ENCODE measurements at places on chromosomes 3 and 15.

DNA sequence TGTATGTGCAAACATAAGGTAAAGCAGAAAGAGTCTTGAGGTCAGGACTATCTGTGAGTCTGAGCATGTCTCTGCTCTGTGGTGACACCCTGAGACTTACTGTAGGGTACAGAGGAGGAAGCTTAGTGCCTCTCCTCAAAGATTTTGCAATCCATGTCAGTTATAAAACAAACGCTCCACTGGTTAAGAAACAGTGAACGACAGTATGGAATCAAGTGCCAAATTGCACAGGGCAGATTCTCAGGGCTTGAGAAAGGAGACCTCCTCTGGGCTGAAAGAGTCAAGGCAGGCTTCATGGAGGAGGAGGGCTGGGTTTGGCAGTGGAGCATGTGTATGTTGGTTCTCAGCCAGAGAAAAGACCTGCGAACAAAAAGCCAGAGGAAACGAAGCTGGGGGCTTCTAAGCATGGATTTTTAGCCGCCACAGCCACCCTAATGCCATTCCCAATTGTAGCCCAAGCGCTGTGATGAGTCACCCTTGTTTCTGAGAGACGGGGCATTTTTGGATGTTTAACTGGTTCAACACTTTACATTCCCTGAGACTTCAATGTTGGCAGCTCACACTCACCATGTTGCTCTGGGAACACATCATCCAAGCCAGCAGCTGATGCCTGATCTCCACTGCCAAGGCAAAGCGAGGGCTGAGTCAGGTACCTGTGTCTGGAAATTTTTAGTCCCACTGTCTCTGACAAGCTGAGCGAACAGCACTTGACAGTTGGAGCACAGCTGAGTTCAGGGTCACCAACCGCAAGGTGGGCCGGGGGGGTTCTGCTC is 3.4 kb upstream of the DGKG start:
- DNase-seq: peak; percentile 83

GRCh38 chr15:51623386-51623938 is 891 bp upstream of the DMXL2 start:
- DNase-seq: no peak

DNA sequence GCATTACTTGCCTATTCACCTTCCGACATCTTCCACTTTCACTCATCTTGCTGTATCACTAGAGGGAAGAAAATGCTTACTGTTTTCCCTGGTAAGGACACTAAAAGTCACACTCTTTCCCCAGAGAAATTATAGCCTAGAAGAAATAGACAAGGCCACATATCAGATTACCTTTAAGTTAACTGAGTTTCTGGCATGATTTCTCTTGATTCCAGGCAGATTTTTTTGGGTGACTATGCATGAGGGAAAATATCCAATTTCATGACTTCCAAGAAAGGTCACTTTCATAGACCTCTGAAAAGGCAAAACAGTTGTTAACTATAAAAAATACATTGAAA is 30.3 kb downstream of the TCF12 start:
- no peak for DNase-seq

- no peak for DNase-seq
Observed at GRCh38 chr3:174541708-174542315, 317.3 kb upstream of the NAALADL2 start.

- no peak for DNase-seq
Observed at GRCh38 chr15:94745371-94745770, 514.0 kb downstream of the MCTP2 start.

DNA sequence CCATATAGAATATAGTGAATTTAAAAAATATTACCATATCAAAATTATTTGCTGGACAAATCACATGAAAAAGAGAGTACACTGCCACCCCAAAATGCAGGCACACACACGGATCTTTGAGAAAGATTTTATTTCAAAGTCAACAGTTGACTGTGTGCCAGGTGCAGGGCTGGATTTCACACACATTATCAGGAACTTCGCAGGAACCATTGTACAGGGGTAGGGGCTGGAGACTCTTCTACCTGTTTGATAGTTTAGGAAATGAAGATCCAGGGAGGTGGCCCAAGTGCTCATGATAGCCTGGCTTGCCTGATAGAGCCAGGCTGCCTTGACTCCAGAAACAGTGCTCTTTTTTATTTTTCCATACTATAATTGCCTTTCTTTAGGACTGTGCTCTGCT is 54.2 kb downstream of the IL1RAP start:
- DNase-seq: no peak

DNA sequence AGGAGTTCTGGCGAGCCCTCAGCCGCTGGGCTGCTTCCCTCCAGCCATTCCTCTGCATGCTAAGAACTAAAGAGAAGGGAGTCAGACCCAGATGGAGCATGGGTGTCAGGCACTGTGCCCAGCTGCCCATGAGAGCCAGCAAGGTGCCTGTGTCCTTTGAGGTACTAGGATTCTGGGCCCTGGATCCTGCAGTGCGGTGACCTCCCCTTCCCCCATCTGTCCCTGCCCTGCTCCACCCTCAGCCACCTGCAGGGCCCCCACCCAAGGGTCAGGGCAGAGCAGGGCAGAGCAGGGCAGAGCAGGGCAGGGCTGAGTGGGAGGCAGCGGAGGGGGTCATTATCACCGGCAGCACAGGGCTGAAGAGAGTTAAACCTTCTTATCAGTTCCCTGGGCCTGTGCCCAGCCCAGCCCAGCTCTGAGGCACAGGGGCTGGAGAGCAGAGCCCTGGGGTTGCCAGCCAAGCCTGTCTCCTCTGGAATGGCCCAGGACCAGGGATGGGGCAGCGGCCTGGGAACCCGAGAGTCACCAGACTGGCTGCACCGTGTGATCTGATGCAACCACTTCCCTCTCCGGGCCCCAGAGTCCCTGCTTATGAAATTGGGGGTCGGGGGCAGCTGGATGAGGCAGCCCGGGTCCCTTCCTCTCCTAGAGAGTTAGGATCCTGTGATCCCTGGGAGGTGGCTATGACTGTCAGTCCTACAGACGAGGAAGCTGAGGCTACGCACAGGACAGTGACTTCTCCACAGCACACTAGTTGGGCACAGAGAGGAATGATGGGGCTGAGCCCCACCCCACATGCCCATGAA is 17.3 kb downstream of the ZDHHC19 start:
- DNase-seq: peak; percentile 92

DNA sequence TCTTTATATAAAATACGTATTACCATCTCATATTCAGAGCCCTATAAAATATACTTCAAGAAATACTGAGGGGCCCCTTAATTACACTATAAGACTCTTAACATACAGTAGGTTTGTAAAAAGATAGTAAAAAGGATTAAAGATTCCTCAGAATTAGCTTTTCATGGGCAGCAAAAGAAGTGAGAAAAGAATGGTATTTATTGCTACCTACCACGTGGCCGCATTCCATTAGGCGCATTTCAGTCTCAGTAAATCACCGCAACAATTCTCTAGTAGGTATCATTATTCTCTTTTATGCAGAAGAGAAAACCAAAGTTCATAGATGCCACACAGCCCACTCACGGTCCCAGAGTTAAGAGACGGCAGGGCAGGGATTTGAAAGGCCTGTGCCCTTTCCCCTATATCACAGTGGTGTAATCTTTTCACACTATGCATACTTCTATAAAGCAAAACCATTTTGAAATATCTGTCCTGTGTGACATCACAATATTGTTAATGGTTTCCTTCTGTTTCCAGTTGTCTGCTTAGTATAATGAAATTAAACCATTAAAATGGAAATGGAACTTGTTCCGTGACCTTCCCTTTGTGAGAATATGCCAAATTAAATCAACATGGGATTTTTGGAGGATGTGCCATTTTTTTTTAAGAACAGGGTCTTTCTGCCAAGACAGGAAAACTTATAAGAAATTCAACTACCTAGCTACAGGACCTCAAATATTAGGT is 1072.2 kb downstream of the FHIT start:
- no peak for DNase-seq

DNA sequence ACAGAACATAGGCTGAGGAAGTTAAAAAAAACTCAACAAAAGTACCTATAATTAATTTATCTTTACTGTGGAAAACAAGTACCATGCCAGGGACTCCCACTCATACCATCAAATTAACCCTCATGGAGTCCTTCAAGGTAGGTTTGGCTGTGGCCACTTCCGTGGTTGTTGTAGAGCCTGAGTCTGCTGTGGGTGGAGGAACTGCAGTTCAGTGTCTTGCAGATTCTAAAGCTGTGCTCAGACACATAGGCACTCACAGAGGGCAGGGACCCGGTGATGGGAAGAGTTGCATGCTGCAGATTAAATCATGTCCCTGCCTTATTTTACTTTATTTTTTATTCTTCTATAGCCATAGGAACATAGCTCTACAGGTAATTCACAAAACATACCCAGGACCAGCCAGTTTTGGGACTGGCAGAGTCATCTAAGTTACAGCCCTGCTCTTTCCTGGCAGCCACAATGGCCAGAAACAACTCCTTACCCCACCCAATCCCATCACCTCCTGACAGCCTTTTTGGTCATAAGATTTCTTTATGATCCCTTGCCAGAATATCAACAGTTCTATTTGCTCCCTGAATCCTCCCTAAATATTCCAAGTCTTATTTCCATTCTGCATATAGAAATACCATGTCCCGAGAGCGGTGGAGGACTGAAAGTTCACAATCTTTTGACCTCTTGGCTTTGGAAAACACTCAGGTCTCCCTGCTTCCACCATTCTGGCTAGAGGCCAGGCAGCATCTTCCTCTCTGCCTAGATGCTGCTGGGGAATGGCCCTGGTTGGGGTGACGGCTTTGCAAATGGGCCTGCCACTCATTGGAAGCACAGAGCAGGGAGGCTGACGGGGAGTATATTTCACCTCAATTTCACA is 193.7 kb downstream of the CHST2 start:
- no peak for DNase-seq

DNA sequence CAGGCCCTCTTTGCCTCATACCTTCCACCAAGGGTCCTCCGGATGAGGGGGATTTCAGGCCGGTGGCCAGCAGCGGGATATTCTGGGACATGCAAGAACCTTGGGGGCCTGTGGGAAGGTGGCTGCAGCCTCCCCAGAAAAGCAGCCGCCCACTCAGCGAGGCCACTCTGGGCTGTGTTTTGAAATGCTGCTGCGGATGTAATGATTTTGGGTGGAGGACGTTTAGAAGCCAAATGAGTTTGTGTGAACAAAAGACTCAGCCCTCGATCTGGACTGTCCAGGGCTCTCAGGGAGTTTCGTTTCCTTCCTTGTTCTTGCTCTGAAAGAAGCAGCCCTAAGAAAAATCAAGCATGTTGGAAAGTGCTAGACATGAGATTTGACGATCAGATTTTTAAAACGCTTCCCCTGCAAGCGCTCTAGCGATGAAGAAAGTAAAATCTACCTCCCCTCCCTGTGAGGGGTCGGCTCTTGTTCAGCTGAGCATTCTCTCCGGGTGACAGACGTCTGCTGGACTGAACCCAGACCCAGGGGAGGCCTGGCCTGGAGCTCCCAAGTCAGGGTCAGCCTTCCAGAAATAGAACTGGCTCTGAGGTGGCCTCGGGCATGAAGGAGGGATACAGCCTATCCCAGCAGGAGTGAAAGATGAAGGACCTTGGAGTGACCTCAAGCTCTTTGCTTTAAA is 12.9 kb downstream of the HEG1 start:
- peak; percentile 87 for DNase-seq

DNA sequence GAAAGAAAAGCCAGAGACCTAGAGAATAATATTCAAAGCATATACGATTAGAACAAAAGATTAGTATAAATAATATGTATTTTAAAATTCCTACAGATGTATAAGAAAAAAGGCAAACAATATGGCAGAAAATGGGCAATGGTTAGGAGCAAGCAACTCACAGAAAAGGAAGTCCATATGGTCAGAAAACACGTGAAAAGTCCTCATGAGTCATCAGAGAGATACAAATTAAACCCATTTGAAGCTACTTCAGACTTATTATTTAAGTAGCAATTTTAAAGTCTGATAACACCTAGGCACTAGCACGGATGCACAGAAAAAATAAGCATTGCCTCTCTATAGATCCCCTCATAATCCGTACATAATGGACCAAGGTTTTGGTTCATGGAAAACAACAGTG is 25.6 kb downstream of the SLC7A14 start:
- no peak for DNase-seq

- no peak for DNase-seq
Observed at GRCh38 chr3:197256836-197257444, 41.5 kb downstream of the DLG1 start.

DNA sequence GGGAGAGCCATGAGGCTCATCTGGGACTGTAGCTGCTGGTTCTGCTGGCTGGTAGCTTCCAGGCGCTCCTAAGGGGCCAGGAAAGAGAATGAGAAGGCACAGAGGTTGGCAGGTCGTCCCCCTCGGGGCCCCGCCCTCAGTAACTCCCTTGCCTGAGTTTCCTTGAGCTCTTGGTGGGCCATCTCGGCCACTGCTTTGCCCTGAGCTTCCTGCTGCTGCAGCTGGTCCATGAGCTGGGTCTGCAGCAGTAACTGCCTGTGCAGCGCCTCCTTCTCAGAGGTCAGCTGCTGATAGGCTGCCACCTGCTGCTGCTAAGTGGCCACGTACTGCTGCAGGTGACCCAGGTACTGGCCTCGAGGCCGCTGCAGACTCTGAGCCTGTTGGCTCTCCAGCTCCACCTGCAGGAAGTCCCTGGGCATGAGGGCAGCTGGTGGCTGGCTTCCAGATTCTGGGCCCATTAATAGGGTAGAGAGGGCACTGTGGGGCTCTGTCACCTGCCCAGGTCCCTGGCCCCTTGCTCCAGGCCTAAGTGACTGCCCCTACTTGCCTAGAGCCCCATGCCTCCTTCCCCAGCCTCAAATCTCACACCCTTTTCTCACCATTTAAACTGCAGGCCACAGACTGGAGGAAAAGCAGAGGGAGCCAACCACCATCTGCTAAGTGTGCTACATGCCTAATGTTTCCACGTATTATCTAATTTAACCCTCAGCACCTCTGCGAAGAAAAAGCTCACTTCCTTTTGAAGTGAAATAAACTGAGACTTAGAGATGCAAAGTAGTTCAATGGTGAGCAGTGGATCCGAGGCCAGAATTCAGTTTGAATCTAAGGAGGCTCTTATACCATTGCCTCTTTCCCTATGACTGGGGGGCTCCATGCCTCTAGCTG is 10.8 kb upstream of the VPS33B start:
- DNase-seq: peak; percentile 84

DNA sequence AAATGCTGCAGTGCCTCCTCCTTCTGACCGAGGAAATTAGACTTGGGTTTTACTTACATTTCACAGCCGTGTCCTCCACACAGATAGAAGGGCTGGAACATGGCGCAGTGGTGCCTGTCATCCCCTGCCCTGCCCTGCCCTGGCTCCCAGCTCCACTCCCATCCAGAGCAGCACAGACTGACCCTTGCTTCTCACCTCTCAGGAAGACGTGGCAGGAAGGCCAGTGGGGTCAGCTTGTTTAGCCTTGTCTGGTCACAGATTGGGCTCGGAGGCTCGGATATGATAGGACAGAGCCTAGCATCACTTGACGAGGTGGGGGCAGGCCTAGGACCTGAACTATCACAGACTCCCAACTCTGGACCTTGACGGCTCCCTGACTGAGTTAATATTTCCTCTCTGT is 88.5 kb downstream of the LINGO1 start:
- DNase-seq: no peak

- no peak for DNase-seq
Observed at GRCh38 chr15:79195802-79196201, 86.7 kb upstream of the ANKRD34C start.

GRCh38 chr15:37252530-37252929 is 152.2 kb upstream of the MEIS2 start:
- no peak for DNase-seq

- DNase-seq: no peak
Observed at GRCh38 chr3:77412021-77412438, 372.1 kb downstream of the ROBO2 start.

All from cardiac septum (tissue), 1 donor.